AML-193 (cell line): ENCODE measurements at places on chromosomes 5 and 9.
A peak's percentile ranks its signal among the peaks of the same experiment; 100 is the strongest.

DNA sequence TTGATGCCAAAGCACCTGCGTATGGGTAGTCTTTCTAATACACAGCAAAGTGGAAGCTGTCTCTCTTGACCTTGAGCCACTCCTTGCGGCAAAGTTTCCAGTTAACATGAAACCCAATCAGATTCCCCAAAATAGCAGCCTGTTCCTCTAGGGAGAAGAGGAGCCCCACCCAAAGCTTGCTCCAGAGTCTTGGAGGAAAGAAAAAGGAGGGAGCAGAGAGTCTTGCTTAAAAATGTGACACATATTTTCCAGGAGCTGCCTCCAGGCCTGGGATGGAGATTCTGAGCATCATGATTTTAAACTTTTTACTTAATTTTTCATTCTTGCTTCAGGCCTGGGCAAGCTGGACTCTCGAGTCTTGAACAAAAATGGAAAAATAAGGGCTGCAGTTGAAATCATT lies 223.5 kb upstream of the TNC start:
- no peak for DNase-seq

DNA sequence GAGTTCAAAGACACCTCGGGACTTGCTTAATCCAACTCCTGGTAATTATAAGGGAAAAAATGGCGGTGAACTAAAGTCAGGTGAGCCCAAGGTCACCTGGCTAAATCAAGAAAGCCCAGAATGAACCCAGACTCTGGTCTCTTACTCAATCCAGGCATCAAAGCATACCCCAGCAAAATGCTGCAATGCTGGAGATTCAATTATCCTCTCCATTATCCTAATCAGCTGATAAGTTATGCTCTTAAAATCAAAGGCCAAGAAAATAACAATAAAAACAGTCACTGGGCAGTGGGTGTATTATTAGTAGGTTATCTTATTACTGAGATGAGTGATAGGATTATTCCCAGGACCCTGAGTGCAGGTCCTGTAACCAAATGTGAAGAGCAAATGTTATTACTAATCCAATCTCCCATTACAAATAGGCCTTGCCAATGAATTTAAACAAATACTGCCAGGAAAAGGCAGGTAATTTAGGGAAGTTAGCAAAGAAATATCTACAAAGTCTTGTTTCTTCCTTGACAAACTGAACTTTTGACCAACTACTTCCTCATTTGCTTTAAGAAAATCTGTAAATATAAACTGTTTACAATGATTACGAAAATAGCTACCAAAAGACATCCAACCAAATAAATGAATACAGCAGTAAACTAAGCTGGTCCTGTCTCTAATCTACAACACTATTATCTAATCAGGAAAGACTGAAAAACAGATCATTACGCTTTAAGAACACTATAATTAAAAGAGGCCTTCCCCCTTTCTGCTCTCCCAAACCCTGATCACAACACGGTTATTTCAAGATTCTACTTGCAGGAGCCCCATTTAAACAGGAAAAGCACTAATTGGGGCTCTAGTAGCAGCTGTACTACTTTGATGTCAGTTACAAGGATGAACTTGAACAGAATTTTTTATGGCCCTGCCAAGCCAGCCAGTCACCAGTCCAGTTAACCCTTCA lies 103.2 kb downstream of the MED27 start:
- DNase-seq, result peak; percentile 54

DNA sequence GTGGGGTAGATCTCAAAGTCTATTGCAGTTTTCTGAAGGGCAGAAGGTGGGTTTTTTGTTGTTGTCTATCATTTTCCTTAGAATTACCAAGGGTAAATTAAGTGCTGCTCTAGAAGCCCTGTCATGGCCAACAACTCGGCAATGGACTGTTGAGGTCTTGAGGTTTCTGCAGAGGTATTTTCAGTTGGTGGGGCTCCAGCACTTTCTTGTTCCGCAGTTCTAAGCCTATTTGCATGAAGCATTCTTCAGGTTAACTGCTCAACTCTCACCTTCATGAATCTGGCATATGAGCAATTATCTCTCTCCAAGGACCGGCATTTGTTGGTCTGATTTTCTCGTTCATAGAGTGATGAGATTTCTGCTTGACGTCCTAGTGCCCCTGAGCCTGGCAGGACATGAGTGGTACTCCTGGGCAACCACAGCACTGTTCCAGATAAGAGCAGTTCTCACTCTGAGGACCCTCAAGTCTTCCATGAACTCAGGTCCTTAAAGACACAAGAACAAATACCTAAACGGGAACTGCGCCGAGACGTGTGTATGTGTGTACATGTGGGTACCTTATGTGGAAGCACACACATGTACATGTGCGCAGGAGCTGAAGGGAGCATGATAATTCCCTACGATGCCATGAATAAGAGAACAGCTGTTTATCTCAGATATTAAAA lies 544.5 kb downstream of the CSNK1G3 start:
- no peak for DNase-seq

- DNase-seq, result no peak
Measured at GRCh38 chr9:82147798-82148425, 159.3 kb downstream of the SPATA31D1 start.

GRCh38 chr5:31036411-31036810 lies 157.1 kb upstream of the CDH6 start:
- DNase-seq, result no peak

GRCh38 chr5:124377386-124377785 lies 369.1 kb downstream of the ZNF608 start:
- DNase-seq, result no peak

GRCh38 chr5:54707841-54708240 lies 190.3 kb downstream of the SNX18 start:
- no peak for DNase-seq

DNA sequence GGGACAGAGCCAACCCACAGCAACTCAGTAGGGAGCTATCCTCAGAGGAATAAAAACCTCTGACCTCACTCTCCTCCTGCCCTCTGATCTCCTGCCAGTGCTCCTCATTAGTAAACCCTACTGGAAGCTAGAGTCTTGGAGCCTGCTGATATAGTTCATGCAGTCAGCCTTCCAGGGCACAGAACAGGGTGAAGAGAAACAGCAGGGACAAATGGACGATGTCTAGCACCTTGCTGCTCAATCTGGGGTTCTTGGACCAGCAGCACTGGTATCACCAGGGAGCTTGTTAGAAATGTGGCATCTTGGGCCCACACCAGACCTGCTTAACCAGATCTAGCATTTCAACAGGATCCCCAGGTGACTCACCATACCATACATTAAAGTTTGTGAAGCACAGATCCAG lies 5.5 kb upstream of the GALNT12 start:
- no peak for DNase-seq

- no peak for DNase-seq
Measured at GRCh38 chr5:83494087-83494620, 22.6 kb downstream of the VCAN start.

- no peak for DNase-seq
Measured at GRCh38 chr9:106766616-106767015, 96.3 kb upstream of the ZNF462 start.

GRCh38 chr5:95861221-95861863 lies 38.8 kb upstream of the GLRX start:
- peak; percentile 78 for DNase-seq

DNA sequence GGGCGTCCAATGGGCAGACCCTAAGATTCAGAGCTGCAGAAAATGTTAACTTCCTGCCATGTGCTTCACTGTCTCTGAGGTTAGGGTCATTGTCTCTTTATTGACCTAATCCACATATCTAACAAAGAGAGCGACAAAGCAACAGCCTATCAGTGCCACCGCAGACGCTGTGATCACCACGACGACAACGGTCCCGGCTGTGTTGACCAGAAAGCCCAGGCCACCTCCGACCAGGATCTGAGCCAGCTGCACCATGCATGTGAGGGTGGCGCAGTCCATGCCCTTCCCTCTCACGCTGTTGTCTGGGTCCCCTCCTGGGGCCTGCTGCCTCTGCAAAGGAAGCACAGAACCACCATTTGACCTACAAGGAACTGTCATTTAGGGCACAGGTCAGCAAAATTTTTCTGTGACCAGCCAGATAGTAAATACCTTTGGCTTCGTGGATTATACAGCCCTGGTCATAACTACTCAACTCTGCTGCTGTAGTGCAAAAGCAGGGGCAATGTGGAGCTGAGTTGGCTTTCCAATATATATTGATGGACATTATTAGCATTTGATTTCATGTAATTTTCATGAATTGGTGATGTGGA lies 8.5 kb downstream of the RXFP3 start:
- DNase-seq, result no peak

GRCh38 chr5:95471942-95472341 lies 80.8 kb downstream of the FAM81B start:
- DNase-seq, result no peak

- DNase-seq, result no peak
Measured at GRCh38 chr9:104300124-104300523, 203.9 kb upstream of the OR13F1 start.

DNA sequence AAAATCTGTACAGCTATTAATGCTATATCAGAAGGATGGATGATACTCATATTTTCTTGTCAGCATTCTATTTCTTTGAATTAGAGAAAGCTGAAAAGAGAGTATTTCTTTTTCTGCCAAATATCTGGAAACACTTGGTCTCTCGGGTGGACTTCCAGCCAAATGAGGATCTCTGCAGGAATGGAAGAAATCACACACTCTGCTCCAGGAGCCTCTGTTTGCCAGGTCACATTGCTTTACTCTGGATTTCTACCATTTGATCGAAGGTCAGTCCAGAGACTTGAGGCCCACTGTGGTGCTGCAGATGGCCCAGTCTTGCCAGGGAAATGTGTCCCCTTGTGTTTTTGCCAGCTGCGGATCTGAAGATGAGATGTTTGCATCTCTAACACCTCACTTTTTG lies 154.1 kb downstream of the PCSK1 start:
- DNase-seq, result no peak

DNA sequence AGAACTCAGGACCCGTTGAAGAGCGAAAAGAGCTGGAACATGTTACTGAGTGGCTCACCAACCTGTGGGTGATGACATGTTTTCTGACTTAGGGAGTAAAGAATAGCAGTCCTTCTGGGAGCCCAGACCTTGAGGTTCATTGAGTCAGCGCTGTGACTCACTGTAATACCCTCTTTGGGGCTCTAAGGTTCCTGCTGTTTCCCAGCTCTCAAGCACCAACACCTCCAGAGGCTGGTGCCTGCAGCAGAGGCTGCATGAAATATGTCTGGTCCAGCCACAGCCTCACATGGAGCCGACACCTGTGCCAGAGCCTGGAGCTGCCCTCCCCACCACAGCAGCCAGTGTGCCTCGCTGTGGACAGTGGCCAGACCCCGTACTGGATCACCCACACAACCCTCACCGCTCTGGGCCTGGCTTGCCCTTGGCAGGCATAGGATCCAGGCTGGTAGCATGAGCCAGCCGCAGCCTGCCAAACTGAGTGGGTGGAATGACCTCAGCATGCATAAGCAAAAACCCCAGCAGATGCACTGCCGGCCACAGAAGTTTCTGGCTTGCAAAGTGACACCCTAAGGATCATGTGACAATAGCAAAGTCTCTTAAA lies 143.5 kb upstream of the MRPS30 start:
- DNase-seq, result no peak

DNA sequence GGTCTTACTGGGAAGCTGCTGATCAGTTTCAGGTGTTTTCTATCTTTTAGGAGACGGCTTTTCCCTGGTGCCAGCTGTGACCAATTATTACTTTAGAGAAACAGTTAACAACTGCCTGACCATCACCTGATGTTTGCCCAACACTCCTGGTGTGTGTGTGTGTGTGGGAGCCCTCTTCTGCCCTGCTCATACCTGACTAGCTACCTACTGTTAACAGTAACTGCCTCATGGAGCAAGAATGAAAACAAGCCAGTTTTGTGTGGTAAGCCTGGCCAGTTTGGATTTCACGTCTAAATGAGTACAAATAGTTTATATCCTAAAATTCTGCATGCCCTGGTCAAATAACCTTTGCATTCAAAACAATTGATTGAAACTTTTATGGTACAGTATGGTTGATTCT lies 46.1 kb upstream of the RIOK2 start:
- no peak for DNase-seq

- no peak for DNase-seq
Measured at GRCh38 chr5:95417971-95418370, 26.8 kb downstream of the FAM81B start.

DNA sequence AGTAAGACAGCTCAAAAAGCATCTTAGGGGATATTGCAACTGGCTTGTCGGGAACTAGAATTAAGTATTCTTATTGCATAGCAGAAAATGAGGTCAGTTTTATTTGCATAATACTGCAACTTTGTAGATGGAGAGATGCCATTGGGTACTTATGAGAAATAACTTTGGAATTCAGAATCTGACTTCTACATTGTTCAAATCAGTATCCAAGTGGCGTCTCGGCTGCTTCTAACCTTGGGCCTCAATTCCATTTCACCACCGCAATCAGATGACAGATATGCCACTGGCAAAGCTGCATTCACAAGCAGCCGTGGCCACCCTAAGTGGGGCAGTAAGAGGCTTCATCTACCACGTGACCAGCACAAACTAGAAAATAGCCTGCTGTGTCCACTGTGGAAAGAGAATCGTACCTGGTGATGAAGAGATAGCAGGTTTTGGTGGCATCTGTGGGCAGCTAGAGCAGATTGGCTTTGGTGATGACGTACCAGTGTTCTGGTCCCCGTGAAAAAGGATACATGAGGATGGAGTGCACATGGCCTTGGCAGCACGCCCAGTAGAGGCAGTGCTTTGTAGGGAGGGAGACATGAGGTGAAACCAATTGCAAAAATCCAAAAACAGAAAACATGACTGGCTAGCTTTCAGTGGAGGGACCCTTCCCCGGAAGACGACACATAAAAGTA lies 116.6 kb downstream of the KLHL3 start:
- DNase-seq, result no peak

DNA sequence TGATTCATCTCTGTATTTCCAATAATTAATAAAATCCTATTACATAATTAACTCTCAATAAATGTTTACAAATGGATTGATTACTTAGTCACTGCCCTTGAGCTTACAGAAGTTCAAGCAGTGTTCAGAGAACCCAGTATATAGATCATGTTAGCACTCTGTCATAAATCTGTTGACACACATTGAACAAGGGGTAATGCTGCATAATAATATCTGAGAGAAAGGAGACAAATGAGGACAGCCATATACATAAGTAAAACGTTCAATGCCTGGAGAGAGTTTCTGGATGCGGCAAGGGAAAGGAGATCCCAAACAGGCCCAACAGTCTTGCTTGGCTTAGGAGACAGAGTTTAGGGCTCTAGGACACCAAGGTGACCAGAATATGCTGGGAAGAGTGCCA lies 270.2 kb downstream of the FBXL17 start:
- no peak for DNase-seq

- peak; percentile 60 for DNase-seq
Measured at GRCh38 chr9:36401164-36401740, 1.2 kb upstream of the RNF38 start.

GRCh38 chr5:145867806-145868205 lies 5.0 kb downstream of the GRXCR2 start:
- no peak for DNase-seq

GRCh38 chr5:111509119-111509518 lies 3.2 kb downstream of the STARD4 start:
- no peak for DNase-seq

GRCh38 chr5:53930457-53930856 lies 370.0 kb downstream of the NDUFS4 start:
- no peak for DNase-seq

DNA sequence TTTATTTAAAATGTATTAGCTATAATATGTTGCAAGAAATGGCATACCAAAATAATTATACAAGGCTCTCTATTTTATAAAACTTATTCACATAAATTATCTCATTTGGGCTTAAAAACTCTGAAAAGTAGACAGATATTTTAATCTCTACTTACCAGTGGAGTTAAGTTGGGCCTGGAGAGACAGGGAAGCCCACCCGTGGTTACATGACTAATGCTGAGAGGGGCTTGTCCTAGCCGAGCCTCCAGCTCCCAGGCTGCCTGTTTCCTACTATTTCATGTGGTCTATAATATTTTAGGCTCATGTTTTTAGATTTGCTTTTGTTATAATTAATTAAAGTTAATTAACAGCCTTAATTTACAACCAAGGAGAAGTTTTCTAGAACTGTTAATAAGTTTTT lies 20.9 kb upstream of the ASPN start:
- DNase-seq, result no peak
